ENCODE measurements at places on chromosomes 5 and 9.

DNA sequence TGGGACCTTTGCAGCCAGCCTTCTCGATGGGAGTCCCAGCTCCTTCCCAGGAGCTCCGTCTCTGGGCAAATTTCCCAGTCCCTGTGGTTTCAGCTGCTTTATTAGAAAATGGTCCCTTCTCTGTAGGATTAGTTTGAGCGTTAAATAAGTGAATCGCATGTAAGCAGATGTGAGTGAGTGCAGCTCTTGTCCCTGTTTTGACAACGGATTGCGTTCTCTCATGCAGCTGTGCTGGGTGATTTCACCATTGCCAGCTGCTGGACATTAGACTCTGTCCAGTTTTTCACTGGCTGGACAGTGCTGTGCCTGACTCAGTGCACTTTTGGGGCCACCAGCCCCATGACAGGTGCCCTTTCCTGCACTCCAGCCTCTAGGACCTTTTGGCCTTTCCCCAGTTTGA is 11.6 kb upstream of the CEL start:
- no peak for DNase-seq

DNA sequence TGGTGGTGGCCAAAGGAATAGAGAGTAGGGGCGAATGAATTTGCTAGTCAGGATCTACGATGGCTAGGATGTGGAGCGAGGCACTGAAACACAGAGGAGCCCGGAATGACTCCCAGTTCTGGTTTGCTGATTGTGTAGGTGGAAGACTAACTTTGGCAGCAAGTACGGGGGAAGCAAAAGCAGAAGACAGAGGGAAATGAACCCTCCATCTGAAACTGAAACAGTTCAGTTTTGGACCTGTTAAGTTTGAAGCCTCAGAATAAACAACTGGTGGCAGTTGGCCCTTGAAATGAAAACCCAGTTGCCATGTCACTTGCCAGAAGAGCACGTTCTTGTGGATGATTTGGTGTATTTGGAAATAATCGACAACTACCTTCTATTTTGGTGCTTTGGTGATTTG is 15.4 kb upstream of the SMIM15 start:
- DNase-seq, result no peak

- DNase-seq, result no peak
These were observed 32.9 kb upstream of the TRIO start for GRCh38 chr5:14110196-14110595.

DNA sequence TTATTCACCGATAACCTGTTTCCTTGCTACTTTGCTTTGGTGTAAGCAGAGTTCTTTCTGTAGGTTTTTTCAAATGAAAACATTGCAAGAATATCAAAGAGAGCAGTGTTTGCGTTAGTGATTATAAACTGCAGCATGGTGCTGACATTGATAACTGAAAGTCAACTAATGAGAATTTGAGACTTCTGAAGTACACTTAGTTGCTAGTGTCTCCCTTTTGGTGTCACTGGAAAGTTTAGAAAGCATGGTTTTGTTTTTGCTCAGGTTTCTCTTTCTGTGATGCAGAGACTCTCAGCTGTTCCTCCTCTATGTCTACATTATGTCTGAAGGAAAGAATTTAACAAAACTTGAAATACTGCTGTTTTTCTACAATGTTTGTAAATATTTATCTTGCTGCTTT is 80.2 kb upstream of the ZNF169 start:
- no peak for DNase-seq

DNA sequence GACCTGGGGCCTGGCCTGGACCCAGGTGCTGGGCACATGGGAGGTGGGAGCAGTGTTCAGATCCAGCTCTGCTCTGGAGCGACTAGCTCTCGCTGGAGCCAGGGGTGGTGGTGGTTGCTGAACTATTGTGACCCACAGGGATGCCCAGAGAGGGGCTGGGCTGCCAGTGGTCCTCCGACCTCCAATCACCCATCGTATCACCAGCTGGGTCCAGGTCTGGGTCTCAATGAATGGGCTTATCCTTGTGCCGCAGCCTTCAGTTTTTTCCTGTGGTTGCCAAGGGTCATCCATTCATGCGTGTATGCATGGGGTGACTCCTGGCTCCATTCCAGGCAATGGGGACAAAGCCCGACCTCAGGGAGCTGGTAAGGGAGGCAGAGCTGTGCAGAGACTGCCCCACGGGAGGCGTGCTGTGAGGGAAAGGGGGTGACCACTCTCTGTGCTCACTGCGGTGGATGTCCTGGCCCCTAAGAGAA is 68.6 kb upstream of the RNF130 start:
- DNase-seq, result no peak

GRCh38 chr5:89397096-89397495 is 514.1 kb upstream of the MEF2C start:
- no peak for DNase-seq

GRCh38 chr5:112511920-112512319 is 92.8 kb upstream of the EPB41L4A start:
- no peak for DNase-seq

GRCh38 chr5:169970911-169971765 is 9.2 kb downstream of the INSYN2B start:
- no peak for DNase-seq

DNA sequence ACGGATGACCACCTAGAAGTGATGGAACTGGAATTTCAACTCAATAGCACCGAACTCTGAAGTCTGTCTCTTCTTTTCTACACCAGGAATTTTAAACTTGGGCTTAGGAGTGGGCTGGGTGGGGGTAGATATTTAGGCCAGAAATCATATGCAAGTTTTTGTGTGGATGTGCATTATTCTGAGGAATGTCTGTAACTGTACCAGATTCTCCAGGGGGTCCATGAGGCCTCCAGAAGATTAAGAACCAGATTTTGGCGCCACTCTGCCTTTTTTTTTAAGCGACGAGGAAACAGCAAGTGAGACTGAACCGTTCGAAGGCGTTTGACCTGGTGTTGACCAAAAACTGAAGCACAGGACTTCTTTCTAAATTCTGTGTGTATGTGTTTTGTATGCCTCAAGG is 88.8 kb upstream of the TTC23L start:
- DNase-seq, result no peak

DNA sequence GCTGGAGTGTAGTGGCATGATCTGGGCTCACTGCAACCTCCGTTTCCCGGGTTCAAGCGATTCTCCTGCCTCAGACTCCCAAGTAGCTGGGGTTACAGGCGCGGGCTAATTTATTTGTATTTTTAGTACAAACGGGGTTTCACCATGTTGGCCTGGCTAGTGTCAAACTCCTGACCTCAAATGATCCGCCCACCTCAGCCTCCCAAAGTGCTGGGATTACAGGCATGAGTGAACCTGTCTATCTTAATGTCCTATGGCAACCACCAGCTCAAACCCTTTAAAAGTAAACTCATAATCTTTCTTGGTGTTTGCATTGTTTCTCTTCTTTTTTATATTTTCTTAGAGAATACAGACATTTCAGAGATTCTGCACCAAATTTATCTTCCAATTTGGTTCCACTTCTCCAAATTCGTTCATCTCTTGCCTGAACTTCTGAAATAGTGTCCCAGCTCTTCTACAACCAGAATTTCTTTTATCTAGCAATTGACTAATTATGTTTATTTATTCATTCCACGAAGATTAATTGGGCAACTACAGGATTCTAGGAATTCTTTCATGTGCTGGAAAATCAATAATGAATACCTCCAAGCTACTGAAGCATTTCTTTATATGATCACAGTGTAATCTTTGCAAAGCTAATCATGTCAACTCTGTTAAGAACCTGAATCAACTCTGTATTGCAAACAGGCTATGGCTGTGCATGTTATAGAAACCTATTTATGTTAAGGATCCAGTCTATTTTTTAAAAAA is 60.0 kb upstream of the TYRP1 start:
- no peak for DNase-seq

- DNase-seq, result no peak
These were observed 1931.0 kb upstream of the CDH6 start for GRCh38 chr5:29262339-29263123.

DNA sequence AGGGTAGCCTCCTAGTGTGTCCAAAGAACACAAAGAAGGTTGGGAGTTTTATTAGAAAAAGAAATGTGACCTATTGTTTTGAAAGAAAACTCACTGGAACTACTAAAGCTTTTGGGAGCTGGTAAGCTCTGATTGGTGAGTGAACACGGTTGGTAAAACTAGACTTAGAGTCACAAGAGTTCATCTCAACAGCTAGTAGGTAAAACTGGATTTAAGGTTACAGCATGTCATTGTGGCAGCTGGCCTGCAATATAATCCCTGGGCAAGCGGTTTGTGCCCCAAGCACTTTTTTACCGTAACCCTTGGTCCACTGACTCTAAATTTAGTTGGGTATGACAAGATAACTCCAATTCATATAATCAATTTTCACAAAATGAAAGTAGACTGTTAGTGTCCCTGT is 47.4 kb downstream of the UBAP2 start:
- DNase-seq, result no peak

DNA sequence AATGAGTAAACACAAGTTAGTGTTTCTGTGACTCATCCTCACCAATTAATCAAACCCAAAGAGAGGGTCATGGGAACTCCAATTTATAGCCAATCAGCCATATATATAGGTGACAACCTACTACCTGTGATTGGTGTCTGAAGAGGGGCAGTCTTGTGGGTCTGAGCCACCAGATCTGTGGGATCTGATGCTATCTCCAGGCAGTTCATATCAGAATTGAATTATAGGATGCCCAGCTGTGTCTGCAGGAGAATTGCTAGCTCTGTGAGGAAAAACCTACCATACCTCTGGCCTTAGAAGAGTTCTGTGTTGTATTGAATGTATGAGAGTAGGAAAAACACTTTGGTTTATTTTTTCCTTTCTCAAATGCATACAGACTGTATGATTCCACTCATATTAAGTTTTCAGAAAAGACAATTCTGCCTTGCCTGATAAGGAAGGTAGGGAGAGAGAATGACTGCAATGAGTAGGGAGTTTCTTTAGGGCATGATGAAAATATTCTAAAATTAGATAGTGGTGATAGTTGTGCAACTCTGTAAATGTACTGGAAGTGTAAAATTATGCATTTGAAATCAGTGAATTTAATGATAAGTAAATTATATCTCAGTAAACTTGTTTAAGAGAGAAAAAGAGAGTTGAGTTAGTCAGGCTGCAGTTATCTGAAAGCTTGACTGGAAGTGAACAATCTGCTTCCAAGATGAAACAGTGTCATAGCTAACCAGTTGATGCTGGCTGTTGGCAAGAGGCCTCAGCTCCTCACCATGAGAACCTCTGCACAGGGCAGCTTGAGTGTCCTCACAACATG is 274.9 kb downstream of the AUH start:
- DNase-seq, result no peak

DNA sequence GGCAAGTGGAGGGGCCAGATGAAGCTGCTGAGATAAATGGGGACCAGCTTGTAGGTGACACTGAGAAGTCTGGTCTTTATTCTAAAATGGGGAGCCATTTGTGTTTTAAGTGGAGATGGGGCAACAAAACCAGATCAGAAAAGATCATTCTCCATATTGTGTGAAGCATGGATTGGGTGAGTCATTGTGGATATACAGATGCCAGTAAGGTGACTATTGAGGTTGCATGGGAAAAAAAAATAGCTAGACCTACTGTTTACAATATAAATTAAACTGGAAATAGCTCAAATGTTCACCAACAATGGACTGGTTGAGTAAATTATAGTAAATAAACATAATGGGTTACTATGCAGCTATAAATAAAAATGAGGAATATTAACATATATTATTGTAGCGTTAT is 5.4 kb upstream of the MAP1B start:
- DNase-seq, result no peak

DNA sequence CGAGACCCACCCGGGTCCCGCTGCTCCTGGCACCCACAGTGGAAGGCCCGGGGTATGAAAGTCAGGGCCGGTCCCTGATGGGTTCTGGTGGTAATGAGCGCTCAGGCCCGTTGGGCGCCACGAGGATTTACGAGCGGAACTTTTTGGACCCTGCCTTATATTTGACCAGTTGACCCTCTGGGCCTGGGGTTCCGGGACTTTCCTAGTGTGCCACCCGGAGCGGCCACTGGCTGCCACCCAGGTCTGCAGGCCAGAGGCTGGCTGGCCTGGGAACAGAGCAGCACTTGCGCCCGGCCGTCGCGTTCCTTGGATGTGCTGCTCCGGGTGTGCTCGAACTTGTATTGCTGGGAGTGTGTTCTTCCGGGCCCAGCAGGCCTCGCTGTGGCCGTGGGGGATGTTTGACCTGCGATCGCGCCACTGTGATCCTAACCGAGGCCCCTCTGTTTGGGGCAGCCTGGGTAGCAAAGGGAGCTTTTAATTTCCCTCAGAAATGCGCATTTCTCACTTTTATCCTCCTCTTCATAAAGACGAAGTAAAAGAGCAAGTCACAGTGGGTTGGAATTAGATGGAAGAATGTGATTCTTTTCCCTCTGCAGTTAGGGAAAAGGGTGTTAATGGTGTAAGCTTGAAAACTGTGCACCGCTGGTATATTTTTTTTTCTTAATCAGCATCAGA is 1.2 kb downstream of the F2RL1 start:
- no peak for DNase-seq

- no peak for DNase-seq
These were observed 11.9 kb downstream of the TNFAIP8 start for GRCh38 chr5:119367502-119368237.

- no peak for DNase-seq
These were observed 124.5 kb upstream of the FST start for GRCh38 chr5:53355931-53356330.

DNA sequence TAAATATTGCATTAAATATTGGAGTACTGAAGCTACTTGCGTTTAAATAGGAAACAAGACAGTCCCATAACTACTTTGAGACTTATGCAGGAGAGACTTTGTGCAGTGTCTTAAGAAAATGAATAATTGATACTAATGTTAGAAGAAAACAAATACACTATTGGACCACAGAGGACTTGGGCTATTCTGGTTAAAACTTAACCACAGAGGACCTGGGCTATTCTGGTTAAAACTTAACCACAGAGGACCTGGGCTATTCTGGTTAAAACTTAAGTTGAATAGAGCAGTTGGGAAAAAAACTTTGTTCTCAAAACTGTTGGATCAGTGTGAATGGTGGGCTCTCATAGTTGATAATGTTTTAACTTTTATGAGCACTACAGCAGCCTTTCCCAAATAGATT is 141.7 kb downstream of the WDR70 start:
- no peak for DNase-seq

DNA sequence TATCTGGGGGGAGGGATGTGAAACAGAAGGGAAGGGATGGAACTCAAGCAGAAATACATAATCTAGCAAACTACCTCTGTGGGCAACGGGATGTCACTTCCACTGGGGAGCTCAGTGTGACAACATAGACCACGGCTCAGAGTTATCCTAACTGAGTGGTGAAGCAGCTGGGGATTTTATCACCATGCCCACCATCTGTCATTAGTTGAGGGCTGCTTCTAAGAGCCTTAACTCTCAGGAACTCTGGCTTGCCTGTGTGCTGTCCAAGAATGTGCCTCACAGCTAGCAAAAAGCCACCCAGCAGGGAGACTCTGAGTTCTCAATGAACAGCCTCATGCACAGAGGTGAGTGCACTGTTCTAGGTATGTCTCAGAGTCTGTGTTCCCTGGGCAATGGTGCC is 90.6 kb upstream of the CXCL14 start:
- DNase-seq, result no peak
